Spleen (tissue), 13 donors: ENCODE measurements at places on chromosomes 3 and 15. TPM values are rescaled to one million over a fixed set of nuclear protein-coding genes. Genes with fewer than 3 reads are reported as not detected.

DNA sequence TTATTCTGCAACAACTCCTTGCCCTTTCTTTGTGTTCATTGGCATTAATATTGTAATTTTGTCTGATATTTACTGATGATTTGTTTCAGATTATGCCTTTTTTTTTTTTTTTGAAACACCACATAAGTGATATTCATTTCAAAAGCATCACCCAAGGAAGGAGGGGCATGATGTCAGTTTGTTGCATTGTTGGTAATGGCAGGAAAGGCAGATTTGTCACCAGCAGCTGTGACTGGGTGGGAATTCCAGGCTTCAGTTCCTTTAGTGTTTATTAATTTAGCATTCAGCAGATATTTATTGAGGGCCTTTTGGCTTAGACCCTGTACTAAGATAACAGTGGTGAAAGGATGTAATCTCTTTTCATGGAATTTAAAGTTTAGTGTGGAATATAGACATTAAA, 19.5 kb downstream of the SENP2 start:
- no peak for DNase-seq

DNA sequence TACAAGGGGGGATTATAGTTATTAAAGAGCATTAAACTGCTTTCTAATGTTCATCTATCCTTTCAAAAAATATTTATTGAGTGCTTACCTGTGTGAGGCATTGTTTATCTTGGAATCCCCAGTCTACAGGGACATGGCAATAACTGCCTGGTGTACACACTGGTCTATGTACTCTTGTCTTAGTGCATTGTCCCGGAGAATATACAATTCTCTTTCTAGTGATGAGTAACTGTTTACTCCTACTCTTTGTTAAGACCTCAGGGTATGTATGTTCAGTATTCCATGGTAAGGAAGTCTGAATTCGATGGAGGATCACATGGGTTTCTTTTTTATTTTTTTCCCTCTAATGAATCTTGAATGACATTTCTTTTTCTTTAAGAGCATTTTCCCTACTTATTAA, 772.4 kb upstream of the NR2F2 start:
- DNase-seq: no peak

DNA sequence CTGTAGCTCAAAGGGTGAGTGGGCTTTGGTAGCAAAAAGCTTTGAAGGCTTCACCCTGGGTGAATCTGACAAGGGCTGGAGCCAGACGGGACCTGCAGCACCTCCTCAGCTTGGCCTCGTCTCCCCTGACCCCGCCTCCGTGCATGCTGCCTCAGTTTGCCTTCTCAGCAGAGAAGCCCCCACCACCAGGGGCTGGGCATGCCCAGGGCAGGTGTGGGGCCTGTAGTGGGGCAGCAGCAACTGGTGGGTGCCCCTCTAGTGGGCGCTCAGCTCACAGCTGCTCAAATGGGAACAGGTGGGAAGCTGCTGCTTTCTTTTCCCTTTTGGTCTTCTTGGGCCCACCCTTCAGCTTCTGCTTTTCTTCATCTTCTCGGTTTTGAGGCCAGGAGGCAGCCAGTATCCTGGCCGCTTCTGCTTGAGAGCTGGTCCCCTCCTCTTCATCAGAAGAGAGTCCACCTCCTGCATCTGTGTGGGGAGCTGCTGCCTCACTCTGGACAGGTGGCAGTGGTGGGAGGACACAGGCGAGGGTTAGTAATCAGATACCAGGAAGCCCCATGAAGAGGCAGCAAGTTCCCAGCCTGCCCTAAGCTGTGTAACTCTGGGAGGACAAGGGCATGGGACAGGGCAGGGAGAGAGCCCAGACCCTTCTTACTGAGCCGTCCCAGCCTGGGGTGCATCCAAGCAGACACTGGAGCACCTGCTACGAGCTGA, 21.0 kb downstream of the TMEM43 start:
- no peak for DNase-seq

GRCh38 chr15:91936182-91936775, 82.8 kb downstream of the SLCO3A1 start:
- DNase-seq: no peak

- DNase-seq: no peak
These were observed 47.1 kb downstream of the GOLIM4 start for GRCh38 chr3:168048414-168049330.

- DNase-seq: no peak
These were observed 11.9 kb upstream of the PLA2G4D start for GRCh38 chr15:42106288-42106687.

DNA sequence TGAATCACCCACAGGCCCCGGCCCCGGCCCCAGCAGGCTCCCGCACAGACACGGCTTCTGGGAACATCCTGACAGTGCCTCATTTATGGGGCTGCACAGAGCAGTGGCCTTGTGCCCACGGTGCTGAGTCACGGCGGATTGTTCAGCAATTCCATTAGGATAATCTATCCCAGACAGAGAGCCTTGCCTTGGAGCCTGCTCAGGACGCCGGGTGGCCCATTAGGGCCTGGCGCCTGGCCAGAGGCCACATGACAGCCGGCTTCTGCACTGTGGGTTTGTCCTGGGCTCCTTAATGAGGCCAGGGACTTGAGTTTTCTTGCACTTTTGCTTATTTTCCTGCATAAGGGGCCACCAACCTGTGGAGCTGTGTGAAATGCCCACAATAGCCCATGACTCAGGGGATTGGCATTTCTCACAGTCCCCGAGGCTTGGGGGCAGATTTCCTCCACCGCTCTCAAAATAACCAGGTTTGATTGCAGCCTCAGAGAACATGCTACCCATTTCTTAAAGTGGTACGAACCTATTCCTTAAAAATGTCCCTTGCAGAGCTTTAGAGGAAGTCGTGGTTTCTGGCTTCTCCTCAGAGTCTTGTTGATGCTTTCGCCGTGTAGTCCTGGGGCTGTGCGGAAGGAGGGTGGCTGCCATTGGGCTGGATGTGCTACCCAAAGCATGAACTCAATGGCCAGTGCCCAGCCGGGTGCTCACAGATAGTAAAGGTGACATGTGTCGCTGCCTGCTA, 19.0 kb downstream of the SYNM start:
- no peak for DNase-seq

DNA sequence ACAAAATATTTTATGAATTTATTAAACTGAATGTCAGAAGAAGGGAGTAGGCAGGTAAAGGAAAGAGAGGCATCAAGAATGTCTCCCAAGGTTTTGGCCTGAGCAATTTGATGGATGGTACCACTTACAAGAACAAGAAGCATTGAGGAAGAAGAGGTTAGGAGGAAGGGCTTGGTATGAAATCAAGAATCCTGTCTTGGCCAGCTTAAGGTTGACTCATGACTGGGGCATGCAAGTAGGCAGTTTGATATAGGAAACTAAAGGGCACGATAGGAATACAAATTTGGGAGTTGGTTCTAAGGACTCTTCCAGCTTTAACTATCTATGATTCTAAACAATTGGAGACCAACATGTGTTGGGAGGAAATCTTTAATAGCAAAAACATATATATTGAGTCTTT, 79.1 kb downstream of the NTRK3 start:
- DNase-seq: no peak

- no peak for DNase-seq
These were observed 533.1 kb upstream of the CBLB start for GRCh38 chr3:106401666-106402490.

DNA sequence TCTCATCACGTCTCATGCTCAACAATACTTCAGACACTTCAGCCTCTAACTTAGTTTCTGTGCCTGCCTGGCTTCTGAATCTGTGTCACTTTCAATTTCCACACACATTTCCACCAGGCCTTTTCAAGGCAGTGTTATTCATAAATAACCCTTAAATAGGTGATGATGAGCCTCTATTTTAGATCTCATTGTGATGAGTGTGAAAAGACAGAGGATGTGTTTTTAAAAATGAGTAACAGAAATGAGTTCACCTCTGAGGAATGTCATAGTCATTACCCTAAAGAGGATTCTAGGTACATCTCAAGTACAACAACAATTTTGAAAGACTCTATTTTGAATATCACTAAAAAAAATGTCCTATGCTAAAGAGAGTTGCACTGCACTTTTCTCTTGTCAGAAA, 64.6 kb downstream of the STAC start:
- DNase-seq: no peak

- no peak for DNase-seq
These were observed 50.6 kb downstream of the KBTBD8 start for GRCh38 chr3:67048715-67049074.

GRCh38 chr3:56700151-56700550, 17.1 kb upstream of the TASOR start:
- no peak for DNase-seq

DNA sequence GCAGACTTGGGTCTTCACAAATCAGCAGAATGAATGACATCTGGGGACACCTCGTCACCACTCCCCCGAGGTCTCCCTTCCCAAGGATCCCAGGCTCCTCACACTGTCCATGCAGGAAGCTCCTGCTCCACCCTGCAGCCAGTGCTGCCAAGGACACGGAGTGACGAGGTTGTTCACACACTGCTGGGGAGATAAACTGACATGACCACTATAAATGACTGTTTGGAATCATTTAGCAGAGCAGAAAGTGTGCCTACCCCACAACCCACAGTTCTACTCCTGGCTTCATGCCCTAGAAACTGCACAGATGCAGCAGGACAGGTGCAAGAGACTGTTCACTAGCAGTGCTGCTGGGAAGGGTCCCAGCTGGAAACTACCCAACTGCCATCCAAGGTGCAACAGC, 19.7 kb upstream of the PRSS50 start:
- peak; percentile 29 for DNase-seq

- no peak for DNase-seq
These were observed 110.1 kb downstream of the SUCNR1 start for GRCh38 chr3:151983538-151983937.

DNA sequence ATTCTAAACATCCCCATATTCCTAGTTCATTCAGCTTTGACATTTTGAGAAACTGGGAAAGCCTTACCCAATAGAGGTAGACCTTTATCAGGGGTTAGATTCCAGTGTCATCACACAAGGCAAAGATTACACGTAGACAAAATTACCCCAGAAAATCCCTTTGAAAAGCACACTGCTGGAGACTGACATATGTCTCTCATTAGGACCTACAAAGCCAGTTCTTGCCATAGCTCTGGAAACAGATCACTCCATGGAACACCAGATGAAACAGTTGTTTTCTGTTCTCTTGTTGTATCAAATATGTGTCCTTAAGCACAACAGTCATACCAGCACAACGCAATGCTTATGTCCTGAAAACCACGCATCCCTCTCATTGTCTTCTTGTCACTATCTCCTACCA, 44.7 kb downstream of the RARB start:
- DNase-seq: no peak

DNA sequence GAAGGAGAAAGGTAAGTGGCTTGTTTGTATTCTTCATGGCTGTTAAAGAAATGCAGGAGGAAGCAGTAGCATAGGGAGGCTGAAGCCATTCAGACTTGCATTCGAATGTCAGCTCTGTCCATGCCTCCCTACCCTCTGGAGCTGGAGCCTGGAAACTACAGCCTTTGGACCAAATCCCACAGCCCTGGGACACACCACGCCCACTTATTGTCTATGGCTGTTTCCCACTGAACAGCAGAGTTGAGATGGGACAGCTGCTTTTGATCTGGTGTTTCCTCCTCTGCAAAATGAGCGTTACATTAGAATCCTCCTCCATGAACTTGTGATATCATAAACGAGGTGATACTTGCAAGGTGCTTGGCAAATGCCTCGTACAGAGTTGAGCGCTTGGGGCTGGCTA, 3.6 kb downstream of the FAM107A start:
- no peak for DNase-seq

GRCh38 chr3:150722267-150722666, 18.5 kb upstream of the ERICH6 start:
- DNase-seq: no peak

DNA sequence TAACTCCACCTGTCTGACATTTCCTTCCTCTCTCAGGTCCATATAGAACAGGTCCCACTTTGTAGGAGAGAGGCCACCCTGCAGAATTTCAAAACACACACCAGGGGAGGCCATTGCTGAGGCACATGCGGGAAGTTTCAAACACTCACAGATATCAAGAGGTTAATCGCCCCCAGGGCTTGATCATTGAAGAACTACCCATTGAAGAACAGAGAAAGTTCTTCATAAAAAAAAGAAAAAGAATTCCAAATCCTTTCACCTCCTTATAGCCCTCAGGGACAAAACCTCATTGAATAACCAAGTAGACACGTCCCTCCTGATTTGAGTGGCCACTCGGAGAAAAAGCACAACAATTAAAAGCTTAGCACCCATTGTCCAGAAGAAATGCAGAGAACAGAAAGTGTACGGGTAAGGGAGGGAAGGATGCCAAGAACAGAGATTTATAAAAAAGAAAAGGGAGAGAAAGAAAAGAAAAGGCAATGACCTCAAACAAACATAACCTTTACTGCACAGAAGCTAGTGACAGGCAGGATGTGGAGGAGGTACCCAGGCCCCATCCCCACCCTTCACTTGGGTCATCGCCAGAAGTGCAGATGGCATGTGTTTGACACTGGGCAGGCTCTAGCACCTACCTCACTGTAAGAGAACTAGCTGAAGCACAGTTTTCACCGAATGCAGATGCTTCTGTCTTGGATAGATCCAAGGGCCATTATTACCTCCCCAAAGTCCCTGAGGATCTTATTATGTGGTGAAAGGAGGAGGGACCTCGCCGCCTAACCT, 112.3 kb upstream of the HES1 start:
- DNase-seq: no peak

GRCh38 chr3:34777386-34777785, 861.9 kb upstream of the ARPP21 start:
- no peak for DNase-seq

GRCh38 chr15:69468241-69469121, 15.9 kb downstream of the RPLP1 start:
- DNase-seq: no peak

GRCh38 chr15:24676431-24676830, 856 bp downstream of the NPAP1 start:
- DNase-seq: no peak

DNA sequence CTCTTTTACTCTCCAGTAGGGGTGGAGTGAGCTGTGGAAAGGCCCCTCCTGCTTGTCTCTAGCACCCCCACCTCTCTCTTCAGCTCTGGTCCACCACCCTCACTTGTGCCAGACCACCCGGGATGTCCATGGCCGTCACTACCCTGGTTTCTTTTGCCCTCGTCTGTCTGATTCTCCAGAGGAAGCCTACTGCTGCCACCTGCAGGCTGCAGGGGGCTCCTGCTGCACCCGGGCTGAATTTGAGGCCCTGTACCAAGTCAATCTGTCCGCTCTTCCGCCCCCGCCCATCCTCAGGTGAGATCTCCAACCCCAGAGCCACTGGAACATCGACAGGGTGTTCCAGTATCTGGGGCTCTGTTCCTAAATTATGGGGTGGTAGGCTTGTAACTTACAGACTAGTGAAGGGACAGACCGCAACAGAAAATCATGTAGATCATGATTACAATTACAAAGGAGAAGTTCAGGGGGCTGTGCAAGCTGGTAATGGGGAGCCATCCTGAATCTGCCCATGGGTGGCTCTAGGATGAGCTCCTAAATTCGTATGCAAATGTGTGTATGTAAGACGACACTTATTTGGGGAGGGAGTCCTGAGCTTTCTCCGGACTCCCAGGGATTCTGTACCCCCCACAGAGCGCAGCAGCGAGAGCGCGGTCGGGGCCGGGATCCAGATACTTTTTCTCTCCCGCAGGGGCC, 683 bp upstream of the UNC45A start:
- DNase-seq: peak; percentile 95

GRCh38 chr3:16906682-16907081, 21.9 kb downstream of the PLCL2 start:
- DNase-seq: no peak

RBP2 gene
- not detected for total RNA-seq

RASA2 gene
- 56.5 TPM for total RNA-seq

SLCO2A1 gene
- total RNA-seq: 39.4 TPM

PPM1L gene
- total RNA-seq: 16.7 TPM

CEMIP gene
- total RNA-seq: 1.4 TPM

FBXL2 gene
- total RNA-seq: 0.91 TPM

MYO5C gene
- 14.9 TPM for total RNA-seq

C15orf62 gene
- 0.28 TPM for total RNA-seq

MYEF2 gene
- 38.9 TPM for total RNA-seq

ATP8B4 gene
- total RNA-seq: 34.9 TPM

SPATA12 gene
- total RNA-seq: 0.17 TPM
